ENCODE measurements at places on chromosomes 2 and 18.

GRCh38 chr18:69035756-69036155 lies 237.9 kb downstream of the CCDC102B start:
- DNase-seq: no peak

GRCh38 chr2:210527286-210527685 lies 29.1 kb upstream of the CPS1 start:
- no peak for DNase-seq

DNA sequence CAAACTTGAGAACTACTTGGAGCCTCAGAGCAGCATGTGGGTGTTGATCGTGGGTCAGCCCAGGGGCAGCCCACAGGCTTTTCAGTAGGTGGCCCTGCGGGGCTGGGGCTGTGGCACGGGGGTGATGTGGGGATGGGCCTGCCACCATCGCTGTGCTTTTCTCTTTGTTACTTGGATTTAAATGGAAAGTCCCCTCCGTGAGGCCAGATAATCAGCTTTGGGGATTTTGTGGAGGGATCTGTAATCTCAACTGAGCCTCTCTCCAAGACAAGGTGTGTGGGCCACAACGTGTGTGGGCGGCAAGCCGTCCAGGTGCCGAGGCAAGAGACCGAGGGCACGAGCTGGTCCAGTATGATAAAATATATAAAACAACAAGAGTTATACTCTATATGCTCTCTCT lies 16.7 kb downstream of the COLEC11 start:
- no peak for DNase-seq

- no peak for DNase-seq
Measured at GRCh38 chr18:64807560-64807959, 658.7 kb upstream of the LINC00305 start.

GRCh38 chr2:224922142-224922727 lies 120.0 kb downstream of the DOCK10 start:
- no peak for DNase-seq

DNA sequence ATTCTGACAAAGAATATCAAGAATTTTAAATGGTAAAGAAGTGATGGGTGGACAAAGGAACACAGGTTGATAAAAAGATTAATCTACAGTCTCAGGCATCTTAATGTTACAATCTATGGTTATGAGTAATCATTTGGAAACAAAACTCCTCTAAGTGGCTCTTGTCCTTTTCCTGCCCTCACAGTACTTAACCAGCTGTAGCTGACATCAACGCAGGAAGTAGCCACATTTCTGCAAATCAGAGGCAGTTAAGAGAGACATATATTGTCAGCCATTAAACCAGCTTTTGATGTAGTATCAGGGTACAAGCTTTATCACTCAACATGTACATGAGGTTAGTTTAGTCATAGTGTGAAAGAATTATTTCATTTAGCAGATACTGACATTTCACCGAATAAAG lies 244.6 kb downstream of the NR4A2 start:
- no peak for DNase-seq

DNA sequence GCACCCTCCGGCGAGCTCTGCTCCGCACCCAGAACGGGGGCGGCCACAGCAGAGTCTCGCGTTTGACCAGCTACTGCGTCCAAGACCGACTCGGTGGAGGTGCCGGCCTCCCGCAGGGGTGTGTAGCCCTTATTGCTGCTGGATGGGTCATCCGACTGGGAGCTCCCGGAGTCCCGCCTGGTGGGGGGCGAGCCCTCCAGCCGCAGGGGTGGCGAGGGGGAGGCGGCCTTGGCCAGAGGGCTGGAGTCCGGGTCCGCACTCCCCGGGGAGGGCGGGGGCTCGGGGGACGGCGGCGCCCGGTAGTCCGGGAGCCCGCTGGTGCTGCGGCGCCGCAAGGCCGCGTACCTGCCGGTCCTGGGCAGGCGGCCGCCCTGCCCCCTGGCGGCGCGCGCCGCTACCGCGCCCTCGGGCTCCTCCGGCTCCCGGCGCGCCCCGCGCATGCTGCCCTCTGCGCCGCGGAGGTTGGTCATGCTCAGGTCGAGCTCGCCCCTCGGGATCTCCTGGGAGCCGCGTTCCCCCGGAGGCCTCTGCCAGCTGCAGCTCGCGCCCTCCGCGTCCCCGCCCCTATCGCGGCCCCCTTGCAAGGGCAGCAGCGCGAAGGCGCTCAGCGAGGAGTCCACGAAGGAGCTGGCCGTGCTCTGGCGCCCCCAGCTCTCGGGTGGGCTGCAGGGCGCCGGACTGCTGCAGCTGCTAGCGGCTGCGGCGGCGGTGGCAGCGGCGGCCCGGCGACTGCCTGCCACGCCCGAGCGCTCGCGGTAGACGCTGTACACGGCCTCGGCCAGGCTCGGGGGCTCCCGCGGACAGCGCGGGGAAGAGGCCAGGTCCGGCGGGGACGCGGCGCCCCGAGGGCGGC lies 4.8 kb downstream of the TMEM200C start:
- no peak for DNase-seq

- no peak for DNase-seq
Measured at GRCh38 chr18:57533868-57534510, 52.5 kb downstream of the FECH start.

DNA sequence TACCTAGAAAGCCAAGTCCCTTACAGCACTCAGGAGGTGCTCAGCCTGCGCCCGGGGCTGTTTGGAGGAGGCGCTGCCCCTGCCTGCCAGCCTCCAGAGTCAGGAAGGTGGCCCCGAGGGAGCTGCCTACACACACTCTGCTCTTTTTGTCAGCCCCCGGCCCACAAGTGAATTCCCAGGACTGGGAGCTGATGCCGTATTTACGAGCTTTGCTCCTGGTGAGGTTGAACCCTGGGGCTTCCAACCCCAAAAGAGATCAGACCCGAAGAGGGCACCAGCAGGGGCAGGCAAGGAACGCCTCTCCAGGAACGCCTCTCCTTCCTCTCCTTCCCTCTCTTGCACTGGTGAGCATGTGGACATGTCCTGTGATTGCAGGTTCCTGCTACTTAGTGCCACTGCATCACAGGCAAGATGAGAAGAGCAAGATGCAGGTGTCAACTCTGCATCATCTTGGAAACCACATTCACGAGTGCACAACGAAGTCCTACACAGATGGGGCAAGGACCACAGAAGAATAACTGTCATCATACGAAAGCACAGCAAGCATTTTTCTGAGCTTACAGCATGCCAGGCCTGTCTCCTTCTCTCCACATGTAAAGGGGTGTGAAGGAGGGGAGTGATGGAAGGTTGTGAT lies 126.7 kb downstream of the NDUFA10 start:
- no peak for DNase-seq

DNA sequence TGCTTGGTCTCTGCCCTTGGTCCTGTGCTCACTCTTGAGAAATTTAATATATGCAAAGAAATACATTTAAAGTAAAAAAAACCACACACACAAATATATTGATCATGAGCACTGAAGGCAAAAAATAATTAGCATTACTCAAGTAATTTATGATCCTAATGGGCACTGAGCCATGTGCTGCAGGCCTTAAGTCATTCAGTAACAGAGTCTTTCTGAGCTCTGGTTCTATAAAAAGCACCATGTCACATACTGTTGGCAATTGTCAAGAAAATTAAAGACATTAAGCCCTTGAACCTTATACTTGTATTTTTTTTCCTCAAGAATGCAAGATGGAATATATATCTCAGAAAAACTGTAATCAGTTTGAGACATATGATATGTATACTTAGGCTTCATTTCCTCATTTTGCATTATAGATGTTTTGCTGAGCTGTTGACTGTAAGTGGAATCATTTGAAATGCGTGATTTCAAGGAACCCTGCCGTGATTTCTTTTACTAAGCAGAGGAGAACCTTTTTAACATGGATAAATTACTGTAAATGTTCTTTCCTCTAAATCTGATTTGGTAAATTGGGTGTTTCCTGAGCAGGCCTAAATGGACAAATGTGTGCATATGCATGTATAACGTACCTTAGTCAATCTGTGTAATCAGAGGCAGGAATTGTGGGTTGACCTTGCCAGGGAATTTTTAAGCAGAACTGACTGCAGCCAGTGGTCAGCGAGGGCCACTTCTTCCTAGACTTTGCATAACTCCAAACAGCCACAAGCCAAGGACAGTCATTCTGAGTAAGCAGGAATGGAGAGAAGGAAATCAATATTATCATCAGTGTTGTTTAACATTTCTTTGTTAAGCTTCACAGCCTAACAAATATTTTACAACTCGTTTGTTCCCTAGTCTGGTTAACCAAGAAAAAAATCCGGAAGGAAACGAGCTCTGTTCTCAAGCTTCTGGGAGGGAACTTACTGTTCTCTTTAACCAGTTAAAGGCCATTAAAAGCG lies 191.5 kb upstream of the ATP5MC3 start:
- no peak for DNase-seq

DNA sequence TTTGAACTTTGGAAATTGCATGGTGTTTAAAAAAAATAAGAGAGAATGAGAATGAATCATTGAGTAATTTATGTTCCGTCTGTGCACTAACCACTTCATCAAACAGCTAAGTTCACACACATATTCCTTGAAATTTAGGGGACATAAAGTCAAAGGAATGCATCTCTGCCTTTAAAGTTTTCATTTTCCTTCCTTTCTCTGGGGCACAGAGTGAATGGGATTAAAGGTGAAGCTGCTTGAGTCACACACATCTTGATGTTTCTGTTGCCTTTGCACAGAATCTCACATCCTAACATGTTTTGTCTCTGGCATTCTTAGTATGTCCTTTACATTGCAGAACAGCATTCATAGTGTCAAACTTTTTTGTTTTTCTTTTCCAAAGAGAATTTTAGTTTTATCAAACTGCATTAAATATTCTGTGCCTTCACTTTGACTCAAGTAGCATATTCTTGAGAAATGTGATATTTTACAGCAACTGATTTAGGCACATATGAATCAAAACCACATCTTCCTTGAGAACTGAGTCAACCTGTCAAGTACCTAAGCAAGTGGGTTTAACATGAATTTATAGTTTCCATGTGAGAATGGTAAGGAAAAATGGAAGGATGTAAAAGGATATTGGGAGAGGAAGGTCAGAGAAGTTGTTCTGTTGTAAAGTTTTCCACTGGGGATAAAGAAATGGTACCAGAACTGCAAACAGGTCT lies 169.1 kb upstream of the THUMPD2 start:
- DNase-seq: no peak

DNA sequence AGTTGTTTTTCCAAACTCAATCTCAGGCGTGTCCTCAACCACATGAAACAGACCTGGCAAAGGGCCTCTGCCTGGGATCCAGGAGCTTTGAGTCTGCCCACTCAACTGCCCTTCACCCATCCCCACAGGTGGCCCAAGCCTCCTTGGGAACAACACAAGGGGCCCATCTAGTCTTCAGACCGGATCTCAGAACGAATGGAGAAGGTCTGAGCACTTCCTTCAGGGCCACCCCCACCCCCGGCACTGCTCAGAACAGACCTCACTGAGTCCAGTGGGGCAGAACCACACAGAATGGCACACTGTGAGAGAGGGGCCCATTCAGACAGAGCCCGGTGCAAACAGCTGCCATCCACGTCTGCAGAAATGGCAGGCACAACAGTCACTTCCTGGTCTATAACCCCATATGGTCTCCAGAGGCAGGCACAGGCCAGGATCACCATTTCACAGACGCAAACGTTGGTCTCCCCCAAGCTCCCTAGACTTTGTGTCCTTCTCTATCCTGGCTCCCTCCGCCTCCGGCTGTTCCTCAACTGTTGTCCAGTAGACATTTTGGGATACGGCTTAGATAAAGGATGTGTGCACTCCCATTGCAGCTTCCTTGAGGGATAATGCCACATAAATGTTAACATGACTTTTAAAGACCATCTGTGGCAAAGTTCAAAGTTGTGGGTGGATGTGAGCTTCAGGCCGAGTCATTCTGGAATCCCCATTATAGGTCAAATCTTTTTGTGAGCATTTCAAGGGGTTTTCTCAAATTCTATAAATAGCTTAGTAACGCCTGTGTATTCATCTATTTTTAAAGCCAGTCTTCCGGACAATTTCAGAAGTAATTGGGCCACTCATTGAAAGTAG lies 149.7 kb downstream of the SMAD7 start:
- DNase-seq: no peak

- no peak for DNase-seq
Measured at GRCh38 chr18:40423291-40423690, 1531.7 kb upstream of the PIK3C3 start.

DNA sequence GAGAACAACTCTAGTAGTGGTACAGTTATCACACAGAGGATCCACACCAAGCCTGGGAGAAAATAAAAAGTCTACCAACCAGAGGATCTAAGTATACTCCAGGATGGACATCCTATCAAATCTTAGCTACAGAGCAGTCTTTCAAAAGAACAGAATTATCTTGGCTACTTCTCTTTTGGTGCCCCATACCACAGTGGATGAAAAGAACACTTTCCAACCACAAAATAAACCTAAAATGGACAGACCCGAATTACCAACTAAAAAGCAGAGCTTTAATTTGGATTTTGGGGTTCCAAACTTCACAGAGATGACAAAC lies 116.1 kb downstream of the SRBD1 start:
- DNase-seq: no peak

GRCh38 chr2:121727332-121727731 lies 9.3 kb downstream of the NIFK start:
- DNase-seq: no peak

DNA sequence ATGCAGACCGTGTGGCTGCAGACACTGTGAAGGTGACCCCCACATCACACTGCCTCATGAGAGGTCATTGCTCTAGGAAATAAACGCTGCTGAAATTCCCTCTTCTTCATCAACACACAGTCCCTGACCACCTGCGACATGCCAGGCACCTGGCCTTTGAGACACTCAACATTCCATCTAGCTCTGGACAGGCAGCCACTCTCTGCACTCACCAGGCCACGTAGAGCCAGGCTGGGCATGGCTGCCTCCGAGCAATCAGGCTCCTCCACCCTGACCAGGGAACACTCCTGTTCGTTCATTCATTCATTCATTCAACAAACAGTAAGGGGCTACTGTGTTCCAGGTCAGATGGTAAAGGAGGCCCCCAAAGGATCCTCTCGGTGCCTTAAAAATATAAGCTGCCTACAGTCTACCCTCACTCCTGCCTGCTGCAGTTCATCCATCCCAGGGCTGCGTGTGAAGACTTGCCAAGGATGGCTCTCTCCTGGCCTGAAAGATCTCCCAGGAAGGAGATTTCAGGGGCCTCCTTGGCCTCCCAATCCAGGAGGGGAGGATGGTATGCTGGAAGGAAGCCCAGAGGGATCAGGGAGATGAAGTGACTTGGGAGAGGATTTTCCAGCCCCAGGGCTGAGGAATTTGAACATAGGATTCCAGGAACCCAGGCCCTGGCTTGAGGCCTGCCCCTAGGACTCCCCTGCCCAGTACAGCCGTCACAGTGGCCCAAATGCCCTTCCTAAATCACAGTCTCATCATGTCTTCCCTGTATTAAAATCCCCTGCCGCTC lies 66.7 kb downstream of the TNS1 start:
- no peak for DNase-seq

- no peak for DNase-seq
Measured at GRCh38 chr2:242085941-242086621, 216.6 kb downstream of the RTP5 start.

GRCh38 chr2:231177156-231178025 lies 21.0 kb upstream of the ARMC9 start:
- DNase-seq: no peak

- no peak for DNase-seq
Measured at GRCh38 chr18:34370704-34371395, 146.1 kb upstream of the NOL4 start.

GRCh38 chr2:76197842-76198448 lies 487.2 kb upstream of the GCFC2 start:
- DNase-seq: peak; percentile 35

- DNase-seq: no peak
Measured at GRCh38 chr2:224382973-224383555, 18.8 kb downstream of the FAM124B start.
